ENCODE measurements at places on chromosomes 12 and 14.

DNA sequence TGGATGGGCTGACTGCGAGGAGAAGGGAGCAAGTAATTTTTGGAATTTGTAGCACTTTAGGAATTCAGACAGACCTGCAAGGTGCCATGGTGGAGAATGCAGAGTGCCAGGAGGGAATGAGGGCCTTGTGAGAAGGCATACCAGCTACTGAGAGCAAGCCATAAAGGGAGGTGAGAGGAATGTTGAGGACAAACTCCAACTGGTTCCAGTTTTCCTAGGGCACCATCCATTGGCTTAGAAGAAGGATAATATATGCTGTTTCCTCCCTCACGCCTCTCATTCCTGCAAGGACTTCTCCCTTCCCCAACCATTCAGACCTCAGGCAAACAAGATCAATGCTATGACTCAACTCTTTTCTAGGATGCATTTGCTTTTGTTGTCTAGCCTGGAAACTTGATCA, 11.2 kb upstream of the DAAM1 start:
- DNase-seq = no peak

DNA sequence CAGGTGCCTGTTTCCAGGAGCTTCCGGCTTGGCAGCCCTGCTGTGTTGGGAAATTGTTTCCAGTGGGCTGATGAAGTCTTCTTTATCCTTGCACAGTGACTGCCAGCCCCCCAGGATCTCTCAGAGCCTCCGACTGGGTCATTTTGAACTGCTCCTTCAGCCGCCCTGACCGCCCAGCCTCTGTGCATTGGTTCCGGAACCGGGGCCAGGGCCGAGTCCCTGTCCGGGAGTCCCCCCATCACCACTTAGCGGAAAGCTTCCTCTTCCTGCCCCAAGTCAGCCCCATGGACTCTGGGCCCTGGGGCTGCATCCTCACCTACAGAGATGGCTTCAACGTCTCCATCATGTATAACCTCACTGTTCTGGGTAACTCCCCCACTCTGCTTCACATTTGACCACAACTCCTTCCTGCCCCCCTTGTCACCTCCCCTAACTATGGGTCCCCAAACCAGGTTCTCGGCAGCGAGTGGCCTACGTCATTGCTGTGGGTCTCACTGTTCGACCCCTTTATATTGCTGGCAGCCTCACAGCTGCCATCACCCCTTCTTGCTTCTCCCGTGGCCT, 2.3 kb downstream of the LAG3 start:
- DNase-seq = no peak

- DNase-seq = no peak
These were observed 150.1 kb downstream of the SLC38A4 start for GRCh38 chr12:46675736-46676135.

DNA sequence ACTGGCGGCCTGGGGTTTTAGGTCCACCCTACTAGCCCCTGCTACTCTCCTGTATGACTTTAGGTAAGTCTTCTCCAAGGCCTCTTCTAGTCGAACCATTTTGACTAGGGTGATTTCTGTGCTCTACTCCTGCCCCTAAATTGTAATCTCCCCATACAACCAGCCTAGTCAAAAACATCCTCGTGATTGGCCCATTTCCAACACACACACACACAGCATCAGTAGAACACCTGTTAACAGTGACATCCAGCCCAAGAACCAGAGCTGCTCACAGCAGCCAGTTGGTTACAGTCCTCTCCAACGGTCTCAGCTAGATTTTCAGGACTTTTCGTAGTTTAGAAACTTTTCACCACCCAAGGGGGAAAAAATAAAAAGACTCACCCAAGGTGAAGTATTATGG, 30.9 kb downstream of the NT5DC3 start:
- no peak for DNase-seq

DNA sequence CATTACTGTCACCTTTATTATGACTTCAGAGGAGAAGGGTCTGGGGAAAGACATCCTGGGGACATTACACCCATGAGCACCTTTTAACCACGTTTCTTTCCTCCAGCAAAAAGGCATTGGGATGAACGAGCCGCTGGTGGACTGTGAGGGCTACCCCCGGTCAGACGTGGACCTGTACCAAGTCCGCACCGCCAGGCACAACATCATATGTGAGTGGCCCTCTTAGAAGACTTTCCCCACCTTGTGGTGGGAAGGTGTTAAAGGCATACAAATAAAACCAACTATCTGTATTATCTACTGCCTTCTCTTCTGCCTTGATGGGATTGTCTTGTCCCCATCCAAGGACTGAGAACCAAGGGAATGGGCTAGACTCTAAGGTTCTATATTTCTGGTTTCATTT, 6.0 kb downstream of the PSMD9 start:
- DNase-seq = no peak

DNA sequence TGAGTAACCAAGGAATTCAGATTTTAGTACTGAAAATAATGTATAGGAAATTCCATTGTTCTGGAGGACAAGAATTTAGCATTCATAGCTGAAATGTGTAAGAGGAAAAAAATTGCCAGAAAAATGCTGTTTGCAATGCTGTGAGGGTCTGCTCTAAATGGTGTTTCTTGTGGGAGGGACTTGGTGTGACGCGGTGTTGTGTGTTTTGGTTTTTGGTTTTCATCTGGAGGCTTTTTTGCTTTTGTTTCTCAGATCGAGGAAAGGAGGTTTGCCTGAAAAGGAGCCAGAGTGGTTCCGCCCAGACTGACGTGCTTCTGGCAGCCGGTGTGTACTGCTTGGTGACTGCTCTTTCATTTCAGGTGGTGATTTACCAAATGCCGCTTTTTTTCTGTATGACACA, 211.8 kb upstream of the HMGA2 start:
- DNase-seq = no peak

GRCh38 chr12:5622280-5622679, 190.4 kb downstream of the NTF3 start:
- no peak for DNase-seq

DNA sequence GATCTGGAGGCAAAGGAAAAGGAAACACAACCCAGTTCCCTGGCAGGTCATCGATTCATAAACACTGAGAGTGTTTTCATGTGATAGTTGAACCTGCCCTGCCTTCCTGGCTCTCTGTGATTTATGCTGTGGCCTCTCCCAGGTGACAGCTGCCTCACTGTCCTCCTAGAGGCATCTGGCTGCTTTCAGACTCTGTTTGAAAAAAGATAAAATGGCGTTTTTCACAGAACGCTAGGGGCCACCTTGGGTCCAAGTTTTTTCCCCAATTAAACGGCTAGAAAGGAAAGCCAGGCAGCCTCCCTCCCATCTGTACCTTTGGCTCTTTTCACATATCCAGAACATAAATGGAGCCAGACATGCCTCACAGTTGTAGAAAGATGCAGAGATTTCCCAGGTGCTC, 252.6 kb upstream of the CCDC196 start:
- DNase-seq = no peak

DNA sequence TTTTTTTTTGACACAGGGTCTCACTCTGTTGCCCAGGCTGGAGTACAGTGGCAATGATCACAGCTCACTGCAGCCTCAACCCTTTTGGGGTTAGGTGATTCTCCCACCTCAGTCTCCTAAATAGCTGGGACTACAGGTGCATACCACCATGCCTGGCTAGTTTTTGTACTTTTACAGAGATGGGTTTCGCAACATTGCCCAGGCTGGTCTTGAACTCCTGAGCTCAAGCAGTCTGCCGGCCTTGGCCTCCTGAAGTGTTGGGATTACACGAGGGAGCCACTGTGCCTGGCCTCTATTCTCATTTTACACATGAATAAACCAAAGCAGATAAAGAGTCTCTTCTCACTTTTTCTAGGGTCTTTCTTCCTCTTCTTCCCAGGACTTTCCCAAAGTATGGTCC, 3.2 kb downstream of the TOMM20L start:
- no peak for DNase-seq

Data from brain pericyte (primary cell).